ENCODE measurements at places on chromosomes 5 and 9.

- no peak for DNase-seq
These were observed 16.4 kb downstream of the LNPEP start for GRCh38 chr5:96952118-96952750.

GRCh38 chr5:102249381-102249780 is 46.7 kb downstream of the SLCO4C1 start:
- no peak for DNase-seq

DNA sequence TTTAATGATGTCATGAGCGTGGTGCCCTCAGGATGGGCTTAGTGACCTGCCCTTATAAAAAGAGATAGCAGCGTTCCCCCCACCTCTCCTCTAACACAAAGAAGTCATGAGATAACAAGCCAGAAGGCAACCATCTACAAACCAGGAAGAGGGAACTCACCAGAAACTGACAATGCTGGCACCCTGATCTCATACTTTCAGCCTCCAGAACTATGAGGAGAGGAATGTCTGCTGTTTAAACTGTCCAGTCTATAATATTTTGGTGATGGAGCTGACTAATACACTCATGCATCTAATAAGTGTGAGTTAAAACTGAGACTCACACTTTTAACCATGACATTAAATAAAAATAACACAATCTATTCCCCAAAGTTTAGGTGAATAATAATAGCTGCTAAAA is 156.1 kb upstream of the SPEF2 start:
- no peak for DNase-seq

DNA sequence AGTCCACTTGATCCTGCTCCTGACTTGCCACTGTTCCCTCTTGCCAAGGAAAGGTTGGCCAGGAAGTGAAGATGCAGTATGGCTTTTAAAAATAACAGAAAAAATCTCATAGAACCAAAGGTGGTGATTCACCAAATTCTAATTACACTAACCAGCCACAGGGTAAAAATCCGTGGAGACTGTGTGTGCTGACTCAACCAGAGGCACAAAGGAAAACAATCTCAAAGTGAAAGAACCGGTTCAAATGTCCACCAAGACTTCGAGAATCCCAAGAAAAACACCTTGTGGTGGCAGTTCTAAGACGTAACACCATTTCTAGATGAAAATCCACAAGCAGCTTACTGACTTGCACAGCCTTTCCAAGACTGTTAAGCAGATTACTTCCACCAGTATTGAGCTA is 279.1 kb downstream of the TLE1 start:
- DNase-seq: no peak

DNA sequence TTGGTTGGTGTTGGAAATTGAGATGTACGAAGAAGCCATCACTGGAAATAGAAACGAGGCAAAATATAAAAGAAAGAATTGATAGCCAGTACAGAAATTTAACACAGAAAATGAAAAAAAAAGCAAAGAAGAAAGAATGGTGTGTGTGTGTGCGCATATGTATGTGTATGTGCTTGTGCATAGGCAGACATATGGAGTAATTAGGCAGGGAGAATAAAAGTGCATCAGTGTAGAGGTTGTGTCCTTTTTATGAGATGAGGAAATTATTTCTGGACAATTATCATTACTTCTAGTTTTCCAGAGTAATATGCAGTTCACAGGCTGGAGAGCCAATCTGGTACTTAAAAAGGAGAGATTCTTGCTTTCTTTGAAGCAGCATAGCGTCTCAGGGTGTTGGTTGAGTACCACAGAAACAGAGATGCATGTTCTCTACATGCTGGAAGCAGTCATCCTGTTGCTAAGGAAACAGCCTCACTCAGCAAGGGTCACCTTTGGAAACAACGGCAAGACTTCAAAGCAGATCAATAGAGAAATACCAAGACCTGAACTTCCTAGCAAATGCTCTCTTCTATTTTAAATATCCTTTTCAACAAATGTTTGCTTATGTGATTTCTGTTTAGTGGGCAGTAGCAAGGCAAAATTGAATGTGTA is 172.7 kb downstream of the TAF11L14 start:
- DNase-seq: no peak

- DNase-seq: no peak
These were observed 13.9 kb downstream of the LRRC70 start for GRCh38 chr5:62592558-62592957.

- DNase-seq: no peak
These were observed 19.3 kb downstream of the MOCS2 start for GRCh38 chr5:53090229-53090628.

- DNase-seq: no peak
These were observed 50.9 kb upstream of the FAM169A start for GRCh38 chr5:74916831-74917710.

DNA sequence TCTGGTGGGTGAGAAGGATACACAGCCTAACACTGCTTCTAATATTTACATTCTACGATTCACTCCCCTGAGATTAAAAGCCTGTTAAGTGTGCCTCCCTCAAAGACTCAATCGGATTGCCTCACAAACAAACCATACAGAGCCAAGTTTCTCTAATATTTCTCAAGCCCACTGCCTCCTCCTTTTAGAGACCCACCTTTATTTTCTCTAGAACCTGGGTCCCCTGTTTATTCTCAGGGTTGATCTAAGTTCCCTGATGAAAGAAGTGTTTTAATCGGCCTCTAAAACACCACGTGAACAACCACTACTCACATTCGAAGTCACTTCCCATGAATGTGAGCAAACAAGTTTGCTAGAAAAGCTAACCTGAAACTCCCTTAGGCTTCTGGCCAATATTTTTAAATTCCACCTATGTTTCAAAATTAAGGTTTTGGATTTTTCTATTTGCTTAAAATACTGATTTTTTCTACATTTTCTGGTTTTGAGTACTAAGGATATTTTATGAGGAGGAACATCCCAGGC is 76.5 kb downstream of the GLIS3 start:
- DNase-seq: no peak

DNA sequence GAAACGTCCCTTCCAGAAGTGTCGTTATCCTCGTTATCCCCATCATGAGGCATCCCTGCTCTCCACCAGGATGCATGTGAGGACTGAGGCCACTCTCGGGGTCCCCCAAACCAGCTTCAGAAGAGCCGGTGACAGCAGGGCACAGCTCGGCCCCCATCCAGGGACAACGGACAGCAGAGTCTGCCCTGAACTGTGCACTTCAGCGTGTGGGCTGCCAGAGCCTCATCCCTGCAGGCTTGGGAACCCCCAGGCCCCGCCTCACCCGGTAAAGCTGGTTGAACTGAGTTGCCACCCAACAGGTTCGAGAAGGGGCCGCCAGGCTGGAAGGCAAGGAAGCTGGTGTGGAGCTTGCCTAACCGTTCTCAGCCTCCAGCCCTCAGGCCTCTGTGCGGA is 710 bp upstream of the CARD9 start:
- DNase-seq: no peak

GRCh38 chr5:10826971-10827370 is 65.9 kb upstream of the DAP start:
- no peak for DNase-seq

DNA sequence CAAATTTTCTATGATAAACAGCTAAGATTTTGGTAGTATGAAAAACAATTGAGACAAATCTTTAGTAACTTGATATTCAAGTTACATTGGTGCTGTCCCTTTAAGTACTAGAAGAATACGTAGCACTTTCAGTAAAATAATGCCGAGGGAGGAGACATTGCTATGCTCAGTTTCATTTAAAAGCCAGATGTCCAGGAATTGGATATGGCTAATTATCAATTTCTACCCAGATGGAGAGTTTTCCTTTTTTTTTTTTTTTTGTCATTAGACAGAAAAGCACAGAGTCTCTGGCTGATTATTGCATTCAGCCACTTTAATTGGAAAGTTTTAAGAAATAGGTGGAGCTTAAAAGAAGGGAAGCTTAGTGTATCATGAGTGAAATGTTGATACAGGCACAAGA is 40.4 kb upstream of the APC start:
- peak; percentile 56 for DNase-seq

DNA sequence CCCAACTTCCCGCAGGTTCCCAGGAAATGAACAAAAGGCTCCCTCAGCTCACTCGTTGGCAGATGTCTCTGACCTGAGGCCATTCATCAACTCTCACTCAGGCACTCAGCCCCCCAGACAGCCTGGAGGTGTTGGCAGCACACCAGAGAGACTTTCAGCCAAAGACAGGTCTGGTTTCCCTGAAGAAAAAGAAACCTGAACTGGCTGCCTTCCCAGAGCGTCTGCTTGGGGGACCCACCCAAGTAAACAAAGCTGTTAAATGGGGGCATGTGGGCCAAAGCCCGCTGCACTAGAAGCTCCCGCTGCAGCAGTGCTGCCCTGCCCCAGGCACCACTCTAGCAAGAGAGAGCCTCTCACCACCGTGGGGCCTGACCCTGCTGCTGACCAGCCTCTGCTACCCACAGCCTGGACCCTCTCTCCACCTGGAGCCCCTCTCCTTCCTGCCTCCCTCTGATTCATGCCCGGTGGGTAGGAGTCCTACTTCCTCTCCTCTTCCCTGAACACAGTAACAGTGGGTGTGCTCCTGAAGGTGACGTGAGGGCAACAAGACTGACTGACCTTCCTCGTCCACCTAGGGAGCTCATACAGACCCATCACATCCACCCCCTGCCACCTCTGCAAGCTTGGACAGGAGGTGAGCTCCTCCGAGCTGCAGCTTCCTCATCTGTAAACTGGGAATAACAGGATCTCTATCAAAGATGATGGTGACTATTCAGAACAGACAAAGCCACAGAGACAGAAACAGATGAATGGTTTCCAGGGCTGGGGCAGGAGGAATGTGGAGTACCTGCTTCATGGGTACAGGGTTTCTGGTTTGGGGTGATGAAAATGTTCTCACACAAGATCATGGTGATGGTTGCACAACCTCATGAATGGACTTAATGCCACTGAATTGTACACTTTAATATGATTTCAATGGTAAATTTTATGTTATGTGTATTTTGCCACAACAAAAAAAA is 31.0 kb upstream of the GABRP start:
- DNase-seq: peak; percentile 85

DNA sequence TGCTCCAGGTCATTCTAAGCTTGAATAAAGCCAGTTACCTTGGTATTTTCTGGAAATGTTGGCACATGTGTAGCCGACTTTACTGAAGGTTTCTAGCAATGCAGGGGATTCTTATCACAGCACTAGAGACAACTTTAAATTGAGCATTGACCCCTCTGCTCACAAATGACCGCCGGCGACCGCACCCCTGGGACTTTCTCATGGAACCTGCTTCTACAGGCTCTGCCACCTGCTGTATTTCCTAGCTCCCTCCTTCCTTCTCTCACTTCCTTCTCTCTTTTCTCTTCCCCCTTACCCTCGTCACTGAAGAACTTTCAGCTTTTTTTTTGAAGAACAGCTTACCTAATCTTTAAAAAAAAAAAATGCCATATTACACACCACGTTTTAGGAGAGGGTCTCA is 30.9 kb upstream of the DAB2 start:
- no peak for DNase-seq

GRCh38 chr5:169011451-169011850 is 289.5 kb downstream of the SLIT3 start:
- no peak for DNase-seq

GRCh38 chr5:98905857-98906688 is 22.7 kb downstream of the CHD1 start:
- DNase-seq: peak; percentile 22

- no peak for DNase-seq
These were observed 16.1 kb upstream of the CRB2 start for GRCh38 chr9:123339666-123340510.

DNA sequence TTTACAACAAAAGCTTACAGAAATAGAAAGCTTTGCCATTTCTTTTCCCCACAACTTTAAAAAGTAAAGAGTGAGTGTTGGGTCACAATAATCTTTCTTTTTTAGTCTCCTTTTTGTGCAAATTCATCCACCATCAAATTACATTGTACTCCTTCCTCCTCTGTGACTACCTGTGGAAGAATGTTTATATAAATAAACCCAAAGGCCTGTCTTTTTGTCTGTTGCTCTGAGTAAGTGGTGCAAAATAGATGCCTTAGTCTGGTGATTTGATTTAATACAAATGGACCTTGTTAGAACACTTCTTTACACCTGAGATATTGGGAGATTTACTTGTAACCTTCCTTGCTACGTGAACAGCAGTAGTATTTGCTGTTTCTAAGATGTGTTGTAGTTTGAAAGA is 53.5 kb upstream of the TAF11L2 start:
- no peak for DNase-seq

GRCh38 chr5:1140818-1141189 is 28.9 kb upstream of the SLC12A7 start:
- no peak for DNase-seq

- DNase-seq: no peak
These were observed 149.0 kb downstream of the SSBP2 start for GRCh38 chr5:81601919-81602318.

GRCh38 chr5:38803246-38803645 is 42.6 kb upstream of the OSMR start:
- DNase-seq: no peak

- DNase-seq: no peak
These were observed 181.7 kb upstream of the KIF2A start for GRCh38 chr5:62124266-62124665.

DNA sequence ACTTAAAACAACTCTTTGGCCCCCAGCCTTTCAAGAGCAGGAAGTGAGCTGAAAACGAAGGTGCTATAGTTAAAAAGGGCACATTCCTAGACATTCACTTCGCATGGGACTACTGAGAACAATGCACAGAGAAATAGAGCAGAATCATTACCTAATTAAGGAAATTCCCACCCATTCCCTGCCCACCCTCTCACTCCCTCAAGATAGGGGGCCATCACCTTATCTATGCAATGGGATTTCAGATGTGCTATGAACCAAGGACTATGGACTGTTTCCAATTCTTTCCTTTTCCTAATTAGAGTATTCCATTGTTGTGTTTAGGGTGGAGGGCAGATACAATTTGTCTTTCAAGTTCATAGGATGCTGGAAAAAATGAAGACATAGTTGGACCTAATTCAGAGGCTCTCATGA is 476.8 kb downstream of the CETN3 start:
- DNase-seq: no peak

- DNase-seq: no peak
These were observed 59.8 kb downstream of the DOCK2 start for GRCh38 chr5:169696621-169697510.

- no peak for DNase-seq
These were observed 4.8 kb downstream of the TTF1 start for GRCh38 chr9:132401824-132402223.

DNA sequence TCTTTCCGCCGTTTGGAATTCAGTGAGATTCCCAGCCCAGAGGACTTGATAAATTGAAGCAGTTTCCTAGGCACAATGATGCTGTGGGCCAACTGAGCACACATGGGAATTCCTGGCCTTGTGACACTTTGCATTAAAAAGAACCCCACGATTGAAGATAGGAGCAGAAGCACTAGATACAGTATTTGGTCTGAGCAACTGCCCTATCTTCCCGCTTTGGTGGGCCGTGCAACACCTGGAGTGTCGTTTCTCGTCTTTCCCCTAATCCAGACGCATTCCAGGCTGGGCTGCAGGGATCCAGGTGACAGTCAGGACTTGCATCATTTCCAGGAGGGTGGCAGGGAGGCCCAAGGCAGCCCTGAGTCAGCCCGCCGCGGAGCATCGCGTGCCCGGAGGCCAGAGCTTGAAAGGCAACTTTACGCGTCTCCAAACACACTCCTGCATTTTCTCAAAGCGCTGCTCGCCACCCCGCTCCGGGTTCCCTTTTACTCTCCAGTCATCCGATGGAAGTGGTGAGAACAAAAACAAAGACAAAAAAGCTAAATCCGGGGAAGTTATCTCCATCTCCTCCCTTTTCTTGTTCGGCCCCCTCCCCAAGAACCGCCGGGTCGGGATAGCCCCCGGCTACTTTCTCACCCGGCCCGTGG is 753 bp upstream of the STC2 start:
- DNase-seq: no peak

Measured in NCI-H1694 treated with DMSO at 0.1 percent for 48 hours (cell line).